Cardiac septum (tissue), 1 donor: ENCODE measurements at places on chromosomes 7 and 10. TPM values are rescaled to one million over a fixed set of nuclear protein-coding genes. Genes with fewer than 3 reads are reported as not detected.

DNA sequence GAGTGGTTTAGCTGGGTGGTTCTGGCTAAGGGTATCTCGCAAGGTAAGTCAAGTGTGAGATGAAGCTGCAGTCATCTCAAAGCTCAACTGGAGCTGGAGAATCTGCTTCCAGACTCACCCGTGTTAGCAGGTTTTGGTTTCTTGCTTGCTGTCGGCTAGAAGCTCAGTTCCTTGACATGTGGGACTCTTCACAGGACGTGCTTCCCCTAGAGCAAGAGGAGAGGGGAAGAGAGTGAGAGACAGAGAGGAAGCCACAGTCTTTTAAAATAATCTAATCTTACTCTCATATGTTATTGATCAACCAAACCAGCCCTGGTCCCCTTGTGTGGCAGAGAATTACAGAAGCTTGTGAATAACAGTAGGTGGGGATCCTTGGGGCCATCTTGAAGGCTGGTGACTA, 199.5 kb downstream of the REEP3 start:
- DNase-seq: no peak

- DNase-seq: no peak
Measured at GRCh38 chr10:54708021-54708420, 93.0 kb downstream of the PCDH15 start.

GRCh38 chr7:102211590-102212550, 74.8 kb upstream of the SH2B2 start:
- no peak for DNase-seq

- DNase-seq: no peak
Measured at GRCh38 chr10:89643431-89643811, 1.6 kb downstream of the PANK1 start.

DNA sequence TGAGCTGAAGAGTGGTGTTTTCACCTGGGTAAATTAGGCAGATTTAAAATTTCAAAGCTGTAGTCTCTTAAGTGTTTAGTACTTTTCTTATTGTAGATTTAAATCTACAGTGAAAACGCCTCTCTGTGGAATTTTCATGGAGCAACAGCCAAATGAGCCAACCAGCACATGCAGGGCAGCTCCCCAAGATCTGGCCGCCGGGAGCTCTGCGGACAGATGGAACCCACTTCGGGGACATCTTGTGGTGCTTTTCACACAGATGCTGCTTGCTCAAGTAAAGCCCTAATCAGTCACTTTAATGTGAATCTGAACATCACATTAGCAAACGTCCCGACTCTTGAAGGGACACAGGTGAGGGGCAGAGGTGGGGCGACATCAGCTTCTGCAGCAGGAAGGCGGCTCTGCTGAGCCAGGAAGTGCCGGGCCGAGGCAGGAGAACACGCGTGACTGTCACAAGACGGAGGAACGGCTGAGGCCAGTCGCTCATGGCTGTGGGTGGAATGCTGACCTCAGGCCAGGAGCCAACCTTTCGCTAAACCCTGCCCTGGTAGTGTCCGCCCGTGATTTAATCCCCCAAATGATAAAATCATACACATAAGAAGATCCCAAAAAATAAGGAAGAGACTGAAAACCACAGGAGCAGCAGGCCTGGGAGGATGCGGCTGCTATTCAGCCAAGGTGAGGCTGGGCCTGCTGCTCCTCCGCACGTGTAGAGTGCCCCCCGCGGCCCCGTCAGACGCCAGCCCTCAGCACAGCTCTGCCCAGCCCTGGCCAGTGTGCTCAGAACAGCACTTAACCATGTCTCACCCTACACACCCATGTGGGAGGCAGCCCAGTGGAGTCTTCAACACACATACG, 256.8 kb downstream of the ZMYND11 start:
- no peak for DNase-seq

DNA sequence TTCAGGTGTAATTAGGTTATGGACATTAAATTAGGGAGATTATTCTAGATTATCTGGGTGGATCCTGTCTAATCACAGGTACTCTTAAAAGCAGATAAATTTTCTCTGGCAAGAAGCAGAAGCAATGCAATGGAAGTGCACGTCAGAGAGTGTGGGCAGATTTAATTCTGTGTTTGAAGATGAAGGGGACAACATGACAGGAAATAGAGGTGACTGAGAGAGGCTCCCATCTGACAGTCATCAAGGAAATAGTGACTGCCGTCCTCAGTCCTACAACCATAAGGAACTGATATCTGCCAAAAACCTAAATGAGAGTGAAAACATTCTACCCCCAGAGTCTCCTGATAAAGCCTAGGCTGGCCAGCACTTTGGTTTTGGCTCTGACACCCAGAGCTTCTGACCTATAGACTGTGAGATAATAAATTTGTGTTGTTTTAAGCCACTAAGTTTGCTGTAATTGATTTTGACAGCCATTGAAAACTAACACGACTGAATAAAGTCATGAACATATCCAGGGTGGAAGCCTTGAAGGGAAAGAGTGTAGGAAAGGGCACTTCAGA, 30.5 kb upstream of the DDX50 start:
- no peak for DNase-seq

DNA sequence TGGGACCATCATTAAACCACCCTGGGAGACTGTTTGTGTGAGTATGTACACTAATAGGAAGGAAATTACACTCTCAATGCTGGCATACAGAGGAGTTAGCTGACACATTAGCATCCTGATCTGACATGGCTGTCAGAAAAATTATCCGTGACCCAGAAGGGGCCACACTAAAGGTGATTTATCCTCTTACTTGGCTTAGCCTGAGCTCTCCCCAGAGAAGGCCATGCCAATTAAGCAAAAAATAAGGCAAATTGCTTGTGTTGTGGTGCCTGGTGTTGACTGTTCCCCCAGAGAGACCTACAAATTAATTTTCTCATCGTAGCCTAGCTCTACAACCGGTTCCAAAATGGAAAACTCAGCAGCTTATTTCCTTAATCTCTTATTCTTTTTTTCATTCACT, 992.3 kb downstream of the KCNMA1 start:
- DNase-seq: no peak

DNA sequence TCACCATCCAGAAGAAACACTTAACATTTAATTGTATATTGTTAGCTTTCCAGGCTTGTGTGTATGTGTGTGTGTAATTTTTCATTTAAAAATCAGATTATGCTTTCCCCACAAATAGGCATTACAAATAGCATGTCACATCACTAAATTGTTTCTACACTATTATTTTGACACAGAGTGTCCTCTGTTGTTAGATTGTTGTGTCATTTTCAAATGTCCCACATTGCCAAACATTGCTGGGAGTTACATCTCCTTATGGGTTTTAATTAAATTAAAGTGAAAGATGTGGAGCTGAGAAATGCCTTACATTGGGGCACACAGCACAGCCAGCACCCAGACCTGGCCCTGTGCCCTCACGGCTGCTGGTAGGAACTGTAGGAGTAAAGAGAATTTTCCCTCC, 295.6 kb downstream of the ZEB1 start:
- DNase-seq: no peak

PKD2L1 gene
- total RNA-seq: not detected

LRIT1 gene
- total RNA-seq: not detected

HIP1 gene
- total RNA-seq: 24.7 TPM
